ENCODE measurements at places on chromosomes 1 and 21.

- DNase-seq, result no peak
Measured at GRCh38 chr1:195550071-195550862, 1058.0 kb downstream of the KCNT2 start.

GRCh38 chr1:160018900-160019299, 12.9 kb downstream of the PIGM start:
- DNase-seq, result no peak

DNA sequence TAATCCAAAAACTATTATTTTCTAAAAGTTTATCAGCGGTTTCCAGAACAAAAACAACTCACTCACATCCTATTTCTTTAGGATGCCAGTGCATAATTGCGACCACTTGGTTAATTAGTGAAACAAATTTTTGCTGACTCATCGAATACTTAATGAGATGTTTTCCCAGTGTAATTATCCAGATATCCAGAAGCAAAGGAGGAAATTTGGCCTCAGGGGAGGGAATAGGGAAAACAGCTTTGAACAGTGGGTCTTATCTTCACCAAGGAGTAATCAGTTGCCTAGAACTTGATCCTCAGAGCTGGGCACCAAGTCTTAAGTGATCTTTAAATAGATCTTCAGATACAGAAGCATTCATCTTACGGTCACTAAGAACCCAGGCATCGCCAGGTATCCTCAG, 24.3 kb downstream of the STYXL2 start:
- DNase-seq, result no peak

GRCh38 chr21:45448283-45448809, 43.4 kb downstream of the COL18A1 start:
- DNase-seq, result no peak

DNA sequence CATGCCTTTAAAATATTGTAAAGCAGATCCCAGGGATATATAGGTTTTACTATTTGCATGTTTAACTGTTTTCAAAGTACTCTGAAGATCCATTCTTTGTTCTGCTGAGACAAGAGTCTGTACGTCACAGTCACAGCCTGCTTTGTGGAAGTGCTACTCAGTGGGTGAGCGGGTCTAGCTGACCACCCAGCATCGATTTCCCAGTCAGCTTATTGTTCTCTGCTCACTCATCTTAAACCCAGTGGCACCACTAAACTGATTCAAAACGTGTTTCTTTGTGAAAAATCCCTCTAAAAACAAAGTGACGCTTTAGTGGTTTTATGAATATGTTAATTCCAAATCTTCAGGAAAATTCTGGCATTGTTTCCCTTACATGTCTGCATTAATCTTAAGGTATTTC, 12.4 kb downstream of the PLPP3 start:
- DNase-seq, result no peak

GRCh38 chr1:107785496-107786202, 179.3 kb downstream of the VAV3 start:
- DNase-seq, result no peak

DNA sequence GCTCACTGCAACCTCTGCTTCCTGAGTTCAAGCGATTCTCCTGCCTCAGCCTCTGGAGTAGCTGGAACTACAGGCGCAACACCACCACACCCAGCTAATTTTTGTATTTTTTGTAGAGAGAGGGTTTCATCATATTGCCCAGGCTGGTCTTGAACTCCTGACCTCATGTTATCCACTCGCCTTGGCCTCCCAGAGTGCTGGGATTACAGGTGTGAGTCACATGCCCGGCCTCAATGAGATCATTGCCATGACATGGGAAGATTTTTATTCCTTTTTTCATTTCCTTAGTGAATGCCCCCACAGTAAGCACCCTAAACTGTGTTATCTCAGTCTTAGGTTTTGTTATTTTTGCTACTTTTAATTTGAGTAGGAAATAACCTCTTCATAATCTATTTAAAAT, 977.9 kb downstream of the BRINP3 start:
- no peak for DNase-seq

DNA sequence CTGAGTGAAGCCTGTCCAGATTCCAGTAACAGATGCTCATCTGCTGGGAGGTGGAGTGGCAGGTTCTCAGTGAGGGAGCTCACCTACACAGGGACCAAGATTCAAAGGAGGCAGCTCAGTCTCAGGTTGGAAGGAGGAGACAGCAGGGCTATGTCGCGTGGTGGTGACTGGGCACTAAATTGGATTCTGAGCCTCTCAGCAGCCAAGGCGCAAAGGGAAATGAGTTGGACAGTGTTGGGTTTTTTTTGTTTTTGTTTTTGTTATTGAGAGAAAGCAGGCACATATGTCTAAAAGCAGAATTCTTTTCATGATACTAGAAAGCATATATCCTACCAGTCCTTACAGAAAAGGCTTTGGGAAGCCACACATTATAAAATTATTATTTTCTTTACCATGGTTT, 26.2 kb downstream of the UMODL1 start:
- DNase-seq, result no peak

DNA sequence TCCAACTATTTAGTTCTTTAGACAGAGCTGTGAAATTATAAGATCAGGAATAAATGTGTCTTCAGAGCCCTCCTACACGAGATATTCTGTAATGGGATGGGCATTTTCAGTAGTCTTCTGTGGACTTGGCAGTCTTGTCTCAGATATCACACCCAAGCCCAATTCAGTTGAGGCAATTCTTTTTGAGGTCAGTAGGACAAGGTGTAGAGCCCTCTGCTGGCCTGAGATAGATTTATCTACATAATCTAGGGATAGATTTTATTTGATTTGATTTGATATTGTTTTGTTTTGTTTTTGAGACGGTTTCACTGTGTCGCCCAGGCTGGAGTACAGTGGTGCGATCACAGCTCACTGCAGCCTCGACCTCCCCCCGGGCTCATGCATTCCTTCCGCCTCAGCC, 77.5 kb downstream of the FMN2 start:
- DNase-seq, result no peak

All from amygdala (tissue), 56 donors.